ENCODE measurements at places on chromosomes 2 and 18.

- no peak for DNase-seq
Observed at GRCh38 chr2:42281416-42282081, 79.5 kb downstream of the COX7A2L start.

DNA sequence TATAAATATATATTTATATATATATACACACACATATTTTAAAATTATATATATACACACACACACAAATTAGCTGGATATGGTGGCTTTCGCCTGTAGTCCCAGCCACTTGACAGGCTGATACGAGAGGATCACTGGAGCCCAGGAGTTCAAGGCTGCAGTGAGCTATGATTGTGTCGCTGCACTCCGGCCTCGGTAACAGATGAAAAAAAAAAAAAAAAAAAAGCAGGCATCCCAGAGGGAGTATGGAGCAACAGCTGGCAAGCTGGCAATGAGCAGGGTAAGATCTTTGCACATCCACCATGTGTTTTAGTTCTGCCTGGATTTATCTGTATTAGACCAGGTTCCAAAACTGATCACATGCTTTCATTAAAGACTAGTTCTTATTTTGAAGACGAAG, 170.1 kb downstream of the MAP2 start:
- no peak for DNase-seq

GRCh38 chr2:31223026-31223425, 5.7 kb upstream of the CAPN14 start:
- no peak for DNase-seq

GRCh38 chr2:5365871-5366461, 326.2 kb upstream of the SOX11 start:
- no peak for DNase-seq

DNA sequence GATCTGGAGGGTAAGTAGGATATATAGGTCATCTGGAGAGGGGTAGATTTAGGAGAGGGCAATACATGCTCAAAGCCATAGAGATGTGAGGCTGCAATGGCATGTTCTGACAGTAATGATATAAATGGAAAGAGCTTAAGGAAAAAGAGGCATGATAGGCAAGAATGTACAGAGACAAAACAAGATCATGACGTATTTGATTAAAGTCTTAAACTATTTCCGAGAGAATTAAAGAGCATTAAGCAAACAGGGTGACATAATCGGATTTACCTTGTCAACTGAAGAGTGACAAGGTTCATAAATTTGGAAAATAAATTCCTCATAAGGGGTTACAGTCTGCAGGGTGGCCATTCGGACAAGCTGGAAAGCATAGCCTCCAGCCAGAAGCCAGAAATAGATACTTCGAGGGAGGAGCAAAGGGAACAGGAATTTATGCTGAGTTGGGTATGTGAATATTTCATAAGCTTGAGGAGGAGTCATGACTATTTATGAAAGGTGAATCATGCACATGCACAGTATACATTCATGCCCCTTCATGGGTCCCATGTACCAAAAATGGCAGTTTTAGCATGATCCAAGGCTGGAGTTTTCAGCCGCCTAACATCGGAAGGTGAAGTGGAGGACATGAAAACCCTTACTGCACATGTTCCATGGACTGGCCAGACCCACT, 396.2 kb upstream of the VWC2L start:
- no peak for DNase-seq

- DNase-seq: no peak
Observed at GRCh38 chr2:180356676-180357075, 349.6 kb upstream of the CWC22 start.

DNA sequence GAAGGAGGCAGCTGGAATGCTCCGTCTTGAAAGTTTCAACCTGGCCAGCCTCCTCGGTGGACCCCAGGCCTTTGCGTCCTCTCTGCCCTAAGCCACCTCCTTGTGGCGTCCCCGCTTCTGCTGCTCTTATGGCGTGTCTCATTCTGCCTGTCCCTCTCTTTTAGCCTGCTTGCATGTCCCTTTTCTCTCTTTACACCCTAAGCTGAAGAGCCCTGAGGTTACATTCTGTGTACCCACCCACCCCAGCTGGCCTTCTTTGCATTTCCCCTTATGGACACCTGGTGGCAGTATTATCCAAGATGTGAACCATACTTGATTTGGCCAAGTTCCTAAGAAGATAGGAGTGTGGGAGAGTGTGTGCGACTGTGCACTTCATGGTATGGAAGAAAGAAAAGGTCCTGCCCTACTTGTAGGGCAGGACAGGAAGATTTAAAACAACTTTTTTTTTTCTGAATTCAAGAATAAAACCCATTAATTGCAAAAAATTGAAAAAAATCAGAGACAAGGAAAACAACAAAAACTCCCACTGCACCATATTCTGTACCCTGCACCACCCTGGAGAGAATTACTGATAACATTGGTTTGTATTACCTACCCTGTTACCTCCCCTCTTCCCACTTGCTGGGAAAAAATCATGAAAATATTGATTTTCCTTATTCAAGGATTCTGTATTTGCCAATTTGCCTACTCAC, 77.4 kb downstream of the DYSF start:
- DNase-seq: no peak

- DNase-seq: no peak
Observed at GRCh38 chr2:171999161-171999560, 592 bp upstream of the METAP1D start.

- no peak for DNase-seq
Observed at GRCh38 chr2:129828792-129829191, 150.7 kb upstream of the RAB6C start.

- no peak for DNase-seq
Observed at GRCh38 chr2:96477458-96477857, 27.7 kb downstream of the NEURL3 start.

- peak; percentile 45 for DNase-seq
Observed at GRCh38 chr2:120109186-120110061, 96.5 kb downstream of the EPB41L5 start.

GRCh38 chr2:232280341-232280740, 98.2 kb upstream of the ALPP start:
- no peak for DNase-seq

GRCh38 chr2:108266218-108266617, 22.5 kb upstream of the SULT1C2 start:
- no peak for DNase-seq

- no peak for DNase-seq
Observed at GRCh38 chr2:121242175-121242875, 42.7 kb downstream of the TFCP2L1 start.

GRCh38 chr2:228094377-228094921, 87.0 kb downstream of the SPHKAP start:
- DNase-seq: no peak

DNA sequence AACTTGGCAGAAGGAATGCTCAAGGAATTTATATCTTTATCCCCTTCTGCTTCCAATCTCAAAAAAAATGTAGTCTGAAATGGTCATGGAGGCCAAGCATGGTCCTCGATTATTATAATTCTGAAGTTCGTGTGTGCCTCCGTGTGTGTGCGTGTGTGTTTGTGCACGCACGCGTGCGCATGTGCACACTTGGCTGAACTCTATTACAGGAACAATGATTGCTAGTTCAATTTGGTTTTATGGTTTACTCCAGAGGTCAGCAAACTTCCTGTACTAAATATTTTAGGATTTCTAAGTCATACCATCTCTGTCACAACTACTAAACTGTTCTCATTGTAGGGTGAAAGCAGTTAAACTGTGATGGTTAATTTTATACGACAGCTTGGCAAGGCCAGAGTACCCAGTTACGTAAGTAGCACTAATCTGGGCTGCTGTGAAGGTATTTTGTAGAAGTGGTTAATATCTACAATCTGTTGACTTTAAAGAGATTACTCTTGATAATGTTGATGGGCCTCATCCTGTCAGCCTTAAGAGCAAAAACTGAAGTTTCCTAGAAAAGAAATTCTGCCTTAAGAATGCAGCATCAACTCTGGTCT, 5.8 kb upstream of the MARCHF7 start:
- DNase-seq: peak; percentile 3

DNA sequence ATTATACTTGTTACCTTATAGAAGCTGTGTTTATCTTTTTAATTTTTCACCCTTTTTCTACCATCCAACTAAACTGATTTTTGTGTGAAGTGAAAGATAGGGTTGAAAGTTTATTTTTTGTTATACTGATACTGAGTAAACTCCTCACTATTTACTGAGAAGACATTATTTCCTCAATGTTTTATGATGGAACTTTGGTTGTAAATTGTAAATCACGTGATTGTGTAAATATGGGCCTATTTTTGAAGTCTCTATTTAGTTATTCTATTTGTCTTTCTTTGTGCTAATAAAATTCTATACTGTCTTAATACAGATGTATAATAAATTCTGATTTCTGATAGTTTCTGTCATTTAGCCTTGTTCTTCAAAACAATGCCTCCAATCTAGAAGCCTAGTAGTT, 697.2 kb upstream of the SLC8A1 start:
- no peak for DNase-seq

DNA sequence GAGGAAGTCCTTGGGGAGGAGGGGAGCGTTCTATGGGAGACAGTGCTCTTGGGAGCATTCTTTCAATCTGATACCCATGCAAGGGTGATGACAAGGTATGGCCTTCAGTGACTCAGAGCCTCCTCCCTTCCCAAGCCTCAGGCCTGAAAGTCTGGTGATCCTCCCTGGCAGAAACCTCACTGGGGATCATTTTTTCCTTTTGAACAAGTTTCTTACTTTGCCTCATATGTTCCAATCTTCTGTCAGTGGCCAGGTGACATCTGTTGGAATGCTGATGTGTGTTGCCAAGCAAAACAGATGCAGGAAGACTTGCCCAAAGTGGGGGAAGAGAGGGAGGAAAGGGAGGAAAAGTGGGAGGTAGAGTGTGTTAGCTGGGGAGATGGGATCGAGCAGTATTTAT, 224.8 kb downstream of the NEDD4L start:
- DNase-seq: no peak

GRCh38 chr2:106959975-106960682, 74.2 kb upstream of the ST6GAL2 start:
- DNase-seq: no peak

DNA sequence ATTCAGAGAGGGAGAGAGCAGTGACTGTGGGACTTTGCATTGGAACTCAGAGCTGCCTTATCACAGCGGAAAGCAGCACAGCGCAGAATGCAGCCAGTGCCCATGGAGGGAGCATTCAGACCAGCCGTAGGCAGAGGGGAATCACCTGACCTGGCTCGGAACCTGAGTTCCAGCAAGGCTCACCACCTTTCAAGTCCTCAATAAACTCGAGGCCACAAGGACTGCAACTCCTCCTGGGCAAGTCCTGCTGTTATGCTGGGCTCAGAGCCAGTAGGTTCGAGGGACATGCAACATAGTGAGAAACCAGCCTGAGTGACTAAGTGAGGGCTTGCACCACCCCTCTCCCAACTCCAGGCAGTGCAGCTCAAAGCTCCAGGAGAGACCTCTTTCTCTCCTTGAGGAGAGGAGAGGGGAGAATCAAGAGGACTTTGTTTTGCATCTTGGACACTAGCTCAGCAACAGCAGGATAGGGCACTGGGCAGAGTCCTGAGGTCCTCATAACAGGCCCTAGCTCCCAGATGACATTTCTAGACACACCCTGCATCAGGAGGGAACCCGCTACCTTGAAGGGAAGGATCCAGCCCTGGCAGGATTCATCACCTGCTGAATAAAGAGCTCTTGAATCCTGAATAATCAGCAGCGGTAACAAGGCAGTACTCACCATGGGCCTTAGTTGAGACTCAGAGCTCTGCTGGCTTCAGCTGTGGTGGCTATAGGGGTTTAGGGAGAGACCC, 136.8 kb upstream of the OTOS start:
- peak; percentile 34 for DNase-seq

DNA sequence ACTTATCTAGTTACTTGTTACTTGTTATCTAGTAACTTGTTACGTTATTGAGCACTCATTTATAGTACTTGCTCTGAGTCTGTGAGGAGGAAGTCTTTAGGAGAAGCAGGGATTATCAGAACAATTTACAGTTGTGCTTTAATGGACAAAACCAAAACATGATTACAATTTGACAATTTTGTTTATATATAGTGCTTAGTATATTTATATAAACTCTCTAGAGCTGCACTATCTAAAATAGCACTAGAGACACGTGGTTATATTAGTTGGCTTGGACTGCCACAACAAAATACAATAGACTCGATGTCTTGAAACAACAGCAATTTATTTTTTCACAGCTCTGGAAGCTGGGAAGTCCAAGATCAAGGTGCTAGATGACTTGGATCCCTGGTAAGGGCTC, 78.4 kb downstream of the BMPR2 start:
- DNase-seq: no peak

DNA sequence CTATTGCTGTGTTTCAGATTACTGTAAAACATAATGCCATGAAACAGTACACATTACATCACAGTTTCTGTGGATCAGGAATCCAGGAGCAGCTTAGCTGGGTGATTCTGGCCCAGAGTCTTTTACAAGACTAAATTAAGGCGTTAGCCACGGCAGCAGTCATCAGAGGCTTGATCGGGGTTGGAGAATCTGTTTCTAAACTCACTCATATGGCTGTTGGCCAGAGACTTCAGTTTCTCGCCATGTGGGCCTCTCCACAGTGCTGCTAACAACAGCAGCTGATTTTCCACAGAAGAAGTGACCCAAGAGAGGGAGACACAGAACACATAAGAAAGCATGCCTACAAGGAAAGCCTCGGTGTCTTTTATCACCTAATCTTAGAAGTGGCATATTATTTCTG, 89.2 kb upstream of the MYO3B start:
- DNase-seq: peak; percentile 15

DNA sequence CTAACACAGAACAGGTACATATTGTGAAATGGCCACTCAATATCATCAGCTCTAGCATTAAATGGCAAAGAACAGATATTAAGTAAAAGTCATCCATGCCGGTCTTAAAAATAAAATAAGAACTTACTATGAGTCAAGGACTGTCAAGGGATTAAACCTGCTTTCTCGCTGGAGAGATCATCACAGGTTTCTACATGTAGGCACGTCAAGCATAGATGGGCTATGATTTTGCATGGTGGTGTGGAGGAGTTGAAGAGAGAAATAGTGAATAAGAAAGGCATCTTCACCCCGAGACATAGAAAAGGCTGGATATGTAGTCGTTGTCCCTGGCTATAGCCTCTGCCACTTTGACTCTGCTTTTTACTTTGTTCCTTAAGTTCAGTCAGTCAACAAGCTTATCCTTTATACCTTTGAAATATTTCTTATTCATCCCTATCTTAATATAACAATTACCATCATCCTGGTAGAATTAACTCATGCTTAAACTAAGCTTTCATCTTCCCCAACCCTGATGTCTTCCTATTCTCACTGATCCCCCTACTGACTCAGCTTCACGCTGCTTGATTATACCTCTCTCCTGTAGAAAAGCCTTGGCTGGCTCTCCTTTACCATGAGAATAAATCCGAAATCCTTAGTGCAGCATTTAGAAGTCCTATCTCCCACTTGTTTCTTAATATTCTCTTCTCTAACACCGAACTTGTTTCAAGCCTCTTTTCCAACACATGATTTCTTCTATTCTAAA, 42.5 kb downstream of the DSC3 start:
- no peak for DNase-seq
